Activated CD4-positive, alpha-beta T cell treated with anti-CD3 and anti-CD28 coated beads, Interleukin-2, amount 50 U/mL, for 24 hours (primary cell): ENCODE measurements at places on chromosomes 6 and 20.

GRCh38 chr6:18693881-18694280, 306.7 kb downstream of the RNF144B start:
- no peak for DNase-seq

DNA sequence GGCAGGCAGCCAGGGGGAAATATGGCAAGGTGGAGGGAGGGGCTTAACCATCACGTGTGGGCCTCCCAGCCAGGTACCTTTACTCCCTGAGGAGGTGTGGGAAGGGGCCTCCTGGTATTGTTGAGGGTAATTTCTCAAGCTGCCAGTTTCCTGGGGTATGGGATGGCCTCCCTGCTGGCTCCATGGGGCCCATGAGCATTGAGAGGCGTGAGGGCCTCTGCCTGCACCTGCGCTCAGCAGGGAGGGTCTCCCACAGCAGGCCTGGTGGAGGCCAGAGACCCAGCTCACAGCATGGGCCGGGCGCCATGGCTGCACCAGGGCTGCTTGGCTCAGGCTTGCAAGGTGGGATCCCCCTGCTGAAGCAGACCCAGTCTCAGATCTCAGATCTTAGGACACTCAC, 113.0 kb downstream of the GRM4 start:
- DNase-seq: no peak

- DNase-seq: no peak
Observed at GRCh38 chr6:30100154-30100553, 12.7 kb downstream of the TRIM31 start.

DNA sequence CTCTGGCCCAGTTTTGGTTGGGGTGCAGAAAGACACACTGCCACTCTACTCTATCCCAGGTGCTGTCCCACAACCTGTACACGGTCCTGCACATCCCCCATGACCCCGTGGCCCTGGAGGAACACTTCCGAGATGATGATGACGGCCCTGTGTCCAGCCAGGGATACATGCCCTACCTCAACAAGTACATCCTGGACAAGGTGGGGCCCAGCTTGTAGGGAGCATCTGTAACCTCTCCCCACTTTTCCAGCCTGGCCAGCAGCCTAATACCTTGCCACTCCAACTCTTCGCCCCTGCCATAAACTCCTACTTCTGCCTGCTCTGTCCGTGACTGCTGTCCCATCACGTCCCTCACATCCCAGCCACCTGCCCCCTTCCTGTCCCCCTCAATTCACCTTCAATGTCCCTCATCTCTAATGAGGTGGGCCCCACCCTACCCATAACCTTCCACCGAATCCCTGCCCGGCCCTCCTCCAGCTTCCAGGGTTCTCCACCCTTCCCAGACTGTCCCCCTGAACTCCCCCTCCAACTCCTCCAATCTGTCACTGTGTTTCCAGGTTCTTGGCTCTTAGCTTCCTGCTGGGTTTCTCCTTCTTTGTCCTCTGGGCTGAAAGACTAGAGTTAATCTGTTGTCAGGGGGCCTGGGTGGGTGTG, 12.1 kb downstream of the DEF6 start:
- no peak for DNase-seq

GRCh38 chr20:19453410-19453809, 241.0 kb downstream of the SLC24A3 start:
- DNase-seq: no peak

DNA sequence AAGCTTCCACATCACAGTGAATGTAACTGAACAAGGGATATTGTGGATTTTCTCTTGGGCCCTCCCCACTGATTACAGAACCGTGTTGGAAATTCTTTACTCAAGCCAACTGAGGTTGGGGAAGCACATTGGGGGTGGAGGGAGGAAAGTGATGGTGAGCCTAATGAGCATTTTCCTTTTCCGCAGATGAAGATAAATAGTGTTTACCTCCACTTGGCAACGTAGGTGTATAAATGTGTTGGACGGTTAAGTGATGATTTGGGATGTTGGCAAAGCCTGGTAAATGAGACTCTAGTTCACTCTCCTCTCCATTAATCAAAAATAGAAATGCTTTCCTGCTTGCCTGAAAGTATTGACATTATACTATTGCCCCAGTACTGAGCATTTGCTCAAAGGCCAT, 27.1 kb upstream of the NRN1 start:
- DNase-seq: no peak

DNA sequence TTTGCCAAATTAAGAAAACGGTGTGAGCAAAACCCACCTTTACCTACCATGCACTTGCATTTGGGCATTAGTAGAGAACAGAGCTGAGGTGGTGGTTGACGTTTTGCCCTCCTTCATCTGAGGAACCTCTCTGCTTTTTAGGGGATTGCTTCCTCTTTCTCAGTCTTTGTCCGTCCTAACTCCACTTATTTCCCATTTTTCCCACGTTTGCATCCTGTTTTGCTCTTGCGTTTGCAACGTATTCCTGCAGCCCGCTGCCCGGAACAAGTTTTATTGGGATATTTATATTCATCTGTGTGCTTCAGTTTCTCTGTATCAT, 374 bp upstream of the SERINC1 start:
- DNase-seq: no peak

DNA sequence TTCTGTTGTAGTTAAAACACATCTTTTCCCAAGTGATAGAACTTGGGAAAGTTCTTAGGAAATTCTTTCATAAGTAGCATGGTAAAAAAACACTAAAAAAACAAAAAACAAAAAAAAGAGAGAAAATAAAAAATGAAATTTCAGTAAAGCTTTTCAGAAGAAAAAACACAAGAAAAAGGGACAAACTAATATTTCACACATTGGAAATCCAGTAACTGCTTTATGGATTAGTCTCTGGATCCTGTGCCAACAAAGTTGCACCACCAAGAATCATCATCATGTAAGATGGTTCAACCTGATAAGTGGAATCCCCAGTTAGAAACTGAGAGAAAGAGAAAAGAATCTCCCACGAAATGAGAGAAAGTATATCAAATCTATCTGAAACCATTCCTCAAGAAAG, 144.2 kb downstream of the GMDS start:
- no peak for DNase-seq

DNA sequence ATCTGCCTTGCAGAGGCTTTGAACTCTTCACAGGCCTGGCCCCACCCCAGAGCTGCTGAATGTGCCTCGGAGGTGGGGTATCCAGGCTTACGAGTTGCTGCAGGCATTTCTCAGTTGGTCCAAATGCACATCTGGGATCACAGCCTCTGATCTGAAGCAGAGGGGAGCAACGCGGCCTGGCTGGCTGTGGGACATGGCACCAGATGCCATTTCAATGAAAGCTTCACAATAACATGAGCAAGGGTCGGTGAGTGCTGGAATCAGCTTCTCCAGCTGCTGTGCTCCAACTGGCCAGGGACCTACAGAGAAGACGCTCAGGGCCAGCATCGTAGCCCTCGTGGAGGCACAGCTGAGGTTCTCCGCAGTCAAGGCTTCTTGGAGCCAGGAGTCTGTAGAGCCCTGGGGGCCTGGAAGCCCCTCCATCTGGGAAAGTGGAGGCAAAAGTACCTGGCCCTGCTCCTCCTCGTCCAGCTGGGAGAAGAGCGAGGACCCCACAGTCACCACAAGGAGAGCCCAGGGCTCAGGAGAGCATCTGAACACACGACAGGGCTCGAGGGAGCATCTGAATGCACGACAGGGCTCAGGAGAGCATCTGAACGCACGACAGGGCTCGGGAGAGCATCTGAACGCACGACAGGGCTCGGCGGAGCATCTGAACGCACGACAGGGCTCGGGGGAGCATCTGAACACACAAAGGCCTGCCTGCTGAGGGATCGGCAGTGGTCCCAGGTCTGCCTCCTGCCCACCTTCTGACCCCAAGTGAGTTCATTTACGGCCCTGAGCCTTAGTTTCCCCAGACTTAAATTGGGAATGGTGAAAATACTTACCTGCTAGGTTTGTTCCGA, 165.2 kb downstream of the DLL1 start:
- DNase-seq: no peak
